Endothelial cell (in vitro differentiated cells): ENCODE measurements at places on chromosomes 11 and 22.

- no peak for DNase-seq
These were observed 63.4 kb downstream of the NRXN2 start for GRCh38 chr11:64659417-64660144.

- no peak for DNase-seq
These were observed 34.0 kb upstream of the FADD start for GRCh38 chr11:70169127-70169526.

DNA sequence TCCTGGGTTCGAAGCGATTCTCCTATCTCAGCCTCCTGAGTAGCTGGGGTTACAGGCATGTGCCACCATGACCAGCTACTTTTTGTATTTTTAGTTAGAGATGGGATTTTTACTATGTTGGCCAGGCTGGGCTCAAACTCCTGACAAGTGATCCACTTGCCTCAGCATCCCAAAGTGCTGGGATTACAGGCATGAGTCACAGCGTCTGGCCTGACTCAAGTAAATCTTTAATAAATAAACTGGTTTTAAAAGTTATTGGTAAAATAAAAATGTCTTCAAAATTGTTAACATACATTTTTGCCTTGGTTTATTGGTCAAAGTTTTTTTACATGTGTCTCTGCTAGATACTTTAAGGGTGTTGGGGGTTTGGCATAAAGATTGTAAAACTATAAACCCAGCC, 7.3 kb upstream of the PES1 start:
- DNase-seq, result no peak

DNA sequence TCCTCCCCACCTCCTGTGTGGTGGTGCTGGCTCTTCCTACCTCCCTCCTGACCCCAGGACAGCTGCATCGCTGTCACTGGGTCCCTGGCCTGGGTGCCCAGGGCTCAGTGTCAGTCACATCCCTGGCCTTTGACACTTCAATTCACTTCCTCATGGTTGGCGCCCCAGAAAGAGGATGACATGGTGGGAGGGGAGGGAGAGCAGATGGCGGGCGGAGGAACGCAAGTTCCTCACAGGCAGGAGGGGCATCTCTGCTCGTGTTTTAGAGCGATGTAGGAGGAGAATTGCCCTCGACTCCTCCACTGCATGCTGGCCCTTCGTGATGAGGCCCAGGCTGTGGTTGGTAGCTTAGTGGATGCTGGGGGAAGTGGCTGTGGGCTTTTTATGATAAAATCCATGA, 35.1 kb upstream of the KRTAP5-7 start:
- DNase-seq, result no peak

GRCh38 chr22:28051091-28051786, 132.2 kb upstream of the PITPNB start:
- no peak for DNase-seq

DNA sequence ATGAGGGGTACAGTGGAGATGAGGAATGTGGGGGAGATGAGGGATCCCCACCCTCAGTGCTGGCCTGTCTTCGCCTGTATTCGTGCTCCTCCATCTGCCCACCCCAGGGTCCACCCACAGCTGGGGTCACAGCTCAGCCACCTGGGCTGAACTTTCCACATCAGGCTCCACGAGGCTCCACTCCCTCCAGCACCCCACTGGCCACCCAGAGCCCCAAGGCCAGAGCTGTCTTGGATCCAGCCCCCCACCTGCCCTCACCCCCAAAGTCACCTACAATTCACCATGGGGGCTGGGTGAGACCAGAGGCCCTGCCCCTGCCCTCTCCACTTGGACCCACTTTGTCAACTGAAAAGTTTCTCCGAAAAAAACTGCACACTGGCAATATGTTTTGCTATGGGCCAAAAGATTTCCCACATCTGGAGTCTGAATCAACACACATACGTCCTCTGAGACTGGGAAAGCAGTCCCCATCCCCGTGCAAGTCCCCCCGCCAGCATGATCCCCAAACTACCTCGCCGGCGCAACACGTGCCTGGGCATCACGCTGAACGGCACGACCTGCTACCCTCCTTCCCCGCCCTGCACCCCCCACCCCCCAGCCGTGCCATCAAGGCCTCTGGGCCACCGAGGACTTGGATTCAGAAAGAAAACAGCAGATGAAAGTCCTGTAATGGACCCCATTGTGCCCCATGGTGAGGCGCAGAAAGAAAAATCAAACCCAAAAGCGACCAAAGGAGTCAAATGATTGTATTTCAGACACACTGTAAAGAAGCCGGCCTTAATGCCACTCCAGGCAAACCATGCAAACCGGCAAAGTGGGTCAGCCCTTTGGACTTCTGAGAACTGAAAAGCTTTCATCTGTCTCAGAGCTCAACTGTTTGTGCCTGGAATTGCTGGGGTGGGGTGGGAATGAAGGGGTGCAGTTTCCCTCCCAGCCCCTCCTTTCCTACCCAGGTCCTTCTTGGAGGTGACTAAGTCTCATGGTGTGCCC, 16.5 kb upstream of the GAL start:
- DNase-seq, result no peak

DNA sequence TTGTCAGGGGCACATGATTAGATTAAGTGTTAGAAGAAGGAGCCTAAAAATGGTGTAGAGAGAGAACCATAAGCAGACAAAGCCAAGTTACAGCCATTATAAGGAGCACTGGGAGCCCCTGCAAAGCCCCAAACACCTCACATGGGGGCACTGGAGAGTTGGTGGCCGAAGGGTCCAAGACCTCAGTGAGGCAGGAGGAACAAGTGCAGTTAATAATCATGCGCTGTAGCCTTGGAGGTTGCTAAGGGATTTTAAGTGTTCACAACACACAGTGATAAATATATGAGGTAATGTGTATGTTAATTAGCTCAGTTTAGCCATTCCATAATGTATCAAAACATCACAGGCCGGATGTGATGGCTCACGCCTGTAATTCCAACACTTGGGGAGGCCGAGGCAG, 54.4 kb upstream of the JAM3 start:
- peak; percentile 39 for DNase-seq

DNA sequence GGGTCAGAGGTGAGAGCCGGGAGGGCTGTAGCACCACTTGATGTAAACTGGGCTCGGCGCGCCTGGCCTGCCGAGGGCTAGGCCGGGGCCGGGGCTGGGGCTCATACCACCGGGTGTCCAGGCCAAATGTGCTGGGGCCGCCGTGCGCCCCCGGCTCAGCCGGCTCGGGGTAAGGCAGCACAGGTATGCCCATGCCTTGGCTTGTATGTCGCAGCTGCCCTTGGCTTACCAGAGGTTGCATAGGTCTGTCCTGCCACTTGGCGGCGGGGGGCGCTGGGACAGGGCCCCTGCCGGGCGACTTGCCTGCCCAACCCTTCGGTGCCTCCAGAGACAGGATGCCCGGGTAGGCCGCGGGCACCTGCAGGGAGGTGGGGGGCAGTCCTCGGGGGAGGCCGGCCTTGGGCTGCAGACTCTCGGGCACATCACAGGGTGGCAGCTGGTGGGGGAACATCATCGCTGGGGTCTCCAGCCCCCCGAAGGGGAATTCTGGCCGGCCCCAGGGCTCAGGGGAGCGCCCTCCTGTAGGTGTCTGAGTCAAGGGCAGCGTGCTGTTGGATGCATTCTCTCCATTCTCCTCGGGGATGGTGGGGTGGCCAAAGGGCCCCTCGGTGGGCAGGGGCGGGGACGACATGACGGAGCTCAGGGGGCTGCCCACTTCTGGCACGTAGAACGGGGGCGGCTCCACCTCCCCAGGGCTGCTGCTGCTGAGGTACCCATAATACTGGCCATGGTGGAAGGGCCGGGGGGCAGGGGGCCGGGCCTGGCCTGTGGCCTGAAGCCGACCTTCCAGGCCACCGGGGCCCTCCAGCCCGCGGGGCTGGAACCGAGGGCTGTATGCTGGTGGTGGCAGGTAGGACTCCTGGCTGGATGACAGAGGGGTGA, 36.4 kb downstream of the IGSF9B start:
- DNase-seq, result no peak

DNA sequence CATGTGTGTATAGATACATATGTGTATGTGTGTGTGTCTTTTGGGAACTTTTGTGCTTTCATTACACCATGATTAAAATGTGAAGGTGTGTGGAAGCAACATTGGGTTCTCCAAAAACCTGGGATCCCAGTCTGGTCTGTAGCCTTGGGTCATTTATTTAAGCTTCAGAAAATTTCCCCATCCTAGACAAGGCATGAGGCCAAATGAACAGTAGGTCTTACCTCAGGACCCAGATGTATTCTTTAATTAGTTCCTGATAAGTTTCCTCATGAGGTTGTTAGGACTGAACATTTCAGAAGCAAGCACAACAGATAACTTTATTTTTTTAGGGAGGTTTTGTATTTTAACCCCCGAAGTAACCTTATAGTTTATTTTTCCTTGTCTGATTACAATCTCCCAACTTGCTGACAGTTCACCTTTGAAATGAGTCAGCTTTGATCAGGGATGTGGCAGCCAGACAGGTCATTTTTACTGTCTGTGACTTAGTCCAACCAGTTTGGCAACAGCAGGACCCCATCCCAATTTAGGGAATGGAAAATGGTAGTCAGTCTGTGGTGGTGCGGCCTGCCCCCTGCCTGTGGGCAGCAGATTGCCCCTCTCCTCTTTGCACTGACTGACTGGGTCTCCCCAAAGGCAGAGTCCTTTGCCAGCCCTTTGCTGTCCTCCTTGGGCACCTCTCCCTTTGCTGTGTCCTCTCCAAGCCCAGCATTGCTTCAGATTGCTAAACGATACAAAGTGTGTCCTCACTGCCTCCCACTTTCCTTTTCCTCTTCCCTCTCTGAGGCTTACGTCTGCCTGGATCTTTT, 88.3 kb downstream of the NAV2 start:
- no peak for DNase-seq

GRCh38 chr11:58625826-58626460, 3.5 kb downstream of the CNTF start:
- no peak for DNase-seq

GRCh38 chr11:134517621-134518293, 105.7 kb upstream of the B3GAT1 start:
- no peak for DNase-seq

DNA sequence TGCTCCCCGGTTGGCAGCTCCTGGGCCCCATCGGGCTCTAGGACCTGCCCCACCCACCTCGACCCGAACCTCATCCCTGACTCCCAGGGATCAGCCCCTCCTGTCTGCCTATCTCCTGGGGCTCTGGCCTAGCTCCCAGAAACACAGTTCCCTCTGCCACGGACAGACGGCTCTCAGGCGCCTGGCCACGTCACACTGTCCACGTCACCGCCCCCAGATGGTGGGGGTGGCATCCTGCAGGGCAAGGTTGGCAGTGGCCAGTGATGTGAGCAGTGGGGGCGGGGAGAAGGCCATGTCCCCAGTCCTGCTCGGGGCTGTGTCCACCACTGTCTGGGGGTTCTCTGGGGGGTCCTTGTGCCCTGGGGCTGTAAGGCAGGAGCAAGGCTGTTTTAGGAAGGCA, 29.2 kb downstream of the SYT7 start:
- no peak for DNase-seq

DNA sequence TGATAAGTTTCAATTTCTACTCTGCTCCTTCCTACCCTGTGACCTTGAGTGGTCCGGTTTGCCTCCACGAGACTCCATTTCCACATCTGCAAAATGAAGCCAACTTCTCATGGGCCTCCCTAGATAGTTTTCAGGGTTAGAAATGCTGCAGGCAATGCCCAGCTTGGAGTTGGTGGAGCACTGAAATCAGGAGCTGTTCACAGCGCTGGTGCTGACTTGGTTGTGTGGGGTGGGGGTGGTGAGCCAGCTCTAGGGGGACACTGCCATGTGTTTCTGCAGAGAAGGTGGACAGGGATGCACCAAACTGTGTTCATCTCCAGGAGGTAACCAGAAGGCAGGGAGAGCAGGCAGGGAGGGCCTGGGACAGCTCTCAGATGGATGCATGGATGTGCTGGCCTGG, 37.0 kb downstream of the SGSM1 start:
- DNase-seq, result no peak

- no peak for DNase-seq
These were observed 3.7 kb downstream of the SERPIND1 start for GRCh38 chr22:20777420-20778177.

DNA sequence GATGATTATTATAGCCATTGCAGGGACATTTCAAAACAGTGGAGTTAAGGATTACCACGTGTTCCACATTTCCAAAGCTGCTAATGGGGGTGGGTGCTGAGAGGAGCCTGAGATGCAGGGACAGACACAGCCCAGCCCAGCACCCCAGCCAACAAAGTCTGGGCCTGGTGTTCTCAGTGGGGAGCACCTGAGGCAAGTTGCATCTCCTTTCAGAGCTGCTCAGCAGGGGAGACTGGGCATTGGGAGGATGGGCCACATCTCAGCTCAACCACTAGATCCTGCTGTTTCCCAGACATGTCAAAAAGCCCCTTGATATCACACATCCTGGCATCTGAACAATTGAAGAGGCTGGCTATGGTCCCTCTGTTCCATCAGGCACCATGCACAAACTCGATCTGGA, 458.0 kb upstream of the KIRREL3 start:
- no peak for DNase-seq

DNA sequence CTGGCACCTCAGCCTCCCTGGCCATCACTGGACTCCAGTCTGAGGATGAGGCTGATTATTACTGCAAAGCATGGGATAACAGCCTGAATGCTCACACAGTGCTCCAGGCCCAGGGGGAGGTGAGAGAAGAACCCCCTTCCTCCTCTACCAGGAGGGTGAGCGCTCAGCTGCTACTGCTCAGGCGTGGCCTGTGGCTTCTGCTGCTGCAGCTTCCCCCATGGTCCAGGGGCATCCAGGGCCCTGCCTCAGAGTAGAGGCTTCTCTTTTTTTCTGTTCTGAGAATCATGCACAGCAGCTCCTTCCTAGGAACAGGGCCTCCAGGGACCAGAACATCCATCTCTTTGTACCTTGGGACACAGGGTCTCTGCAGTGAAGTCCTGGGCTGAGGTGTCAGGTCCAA, 83.1 kb downstream of the VPREB1 start:
- no peak for DNase-seq
